ENCODE measurements at places on chromosomes 13 and 19.

DNA sequence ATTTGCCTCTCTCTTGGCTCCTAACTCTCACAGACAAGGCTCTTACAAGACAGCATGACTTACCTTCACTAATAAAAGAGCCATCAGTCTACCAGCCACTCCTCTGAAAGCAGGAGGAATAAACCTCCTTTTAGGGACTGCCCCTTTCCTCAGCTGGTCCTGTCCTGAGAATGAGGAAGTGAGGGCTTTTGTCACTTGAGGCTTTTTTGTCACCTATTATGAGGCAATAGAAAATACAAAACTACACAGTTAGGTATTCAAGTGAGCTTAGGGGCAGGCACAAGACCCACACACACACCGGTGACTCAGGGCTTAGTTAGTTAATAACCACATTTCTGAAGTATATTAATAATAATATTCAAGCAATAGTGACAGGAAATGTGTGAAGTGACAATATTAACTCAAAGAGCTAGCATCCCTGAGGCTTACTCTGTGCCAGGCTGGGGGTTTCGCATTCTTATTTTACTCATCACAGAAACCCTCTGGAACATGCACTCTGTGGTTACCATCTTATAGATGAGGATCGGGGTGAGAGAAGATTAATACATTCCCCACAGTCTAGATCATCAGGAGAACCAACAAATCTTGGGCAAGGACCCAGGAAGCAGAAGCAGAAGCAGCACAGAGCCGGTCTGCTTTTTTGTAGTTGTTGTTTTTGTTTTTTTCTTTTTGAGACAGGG lies 379.9 kb downstream of the LIG4 start:
- DNase-seq, result no peak

GRCh38 chr13:94936633-94937032 lies 224.3 kb upstream of the SOX21 start:
- no peak for DNase-seq

DNA sequence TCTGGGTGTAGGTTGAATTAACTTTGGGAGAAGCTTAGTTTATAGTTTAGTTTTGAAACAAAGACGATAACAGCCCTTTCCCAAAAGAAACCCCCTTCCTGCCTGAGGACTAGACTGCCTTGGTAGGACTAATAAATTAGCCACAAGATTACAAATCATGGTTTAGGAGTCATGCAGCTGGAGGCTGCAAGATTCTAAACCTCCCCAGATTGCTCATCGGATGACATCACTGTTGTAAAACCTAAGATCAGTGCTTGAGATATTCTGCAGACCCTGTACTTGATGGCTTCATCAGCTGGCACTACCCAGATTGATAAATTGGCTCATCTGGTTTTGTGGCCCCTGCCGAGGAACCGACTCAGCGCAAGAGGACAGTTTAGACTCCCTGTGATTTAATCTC lies 35.9 kb upstream of the MPHOSPH8 start:
- DNase-seq, result no peak

- DNase-seq, result no peak
Measured at GRCh38 chr19:49348305-49349189, 13.3 kb downstream of the CD37 start.

DNA sequence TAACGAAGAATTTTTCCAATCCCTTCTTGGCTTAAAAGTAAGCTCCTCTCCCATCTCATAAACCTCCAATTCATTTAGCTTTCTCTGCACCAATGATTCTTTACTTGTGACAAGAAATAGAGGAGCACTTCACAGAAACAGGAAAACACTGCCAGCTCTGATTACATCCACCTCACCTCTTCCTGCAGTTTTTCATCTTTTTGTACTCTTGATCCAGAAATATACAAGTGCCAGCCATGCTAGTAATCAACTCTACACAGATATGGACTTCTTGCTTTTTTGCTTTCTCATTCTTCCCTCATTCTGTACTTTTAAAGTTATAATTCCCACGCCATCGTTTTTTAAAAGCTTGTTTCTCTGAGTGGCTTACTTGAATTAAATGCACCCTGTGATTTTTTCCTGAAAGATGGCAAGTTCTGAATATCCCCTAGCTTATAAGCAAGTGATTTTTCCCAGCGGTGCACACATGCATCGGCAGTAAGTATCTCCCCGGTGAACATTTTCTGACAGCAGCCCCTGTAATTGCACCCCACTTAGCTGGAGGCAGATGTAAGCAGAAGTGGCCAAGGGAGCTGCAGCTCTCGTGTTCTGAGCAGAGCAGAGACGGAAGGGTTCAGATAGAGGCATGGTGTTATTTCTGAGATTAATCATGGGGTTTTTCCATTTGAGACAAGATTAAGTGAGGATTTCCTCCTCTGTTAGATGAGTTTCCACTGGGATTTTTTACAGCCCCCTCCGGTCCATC lies 340.7 kb downstream of the SLC7A1 start:
- no peak for DNase-seq

DNA sequence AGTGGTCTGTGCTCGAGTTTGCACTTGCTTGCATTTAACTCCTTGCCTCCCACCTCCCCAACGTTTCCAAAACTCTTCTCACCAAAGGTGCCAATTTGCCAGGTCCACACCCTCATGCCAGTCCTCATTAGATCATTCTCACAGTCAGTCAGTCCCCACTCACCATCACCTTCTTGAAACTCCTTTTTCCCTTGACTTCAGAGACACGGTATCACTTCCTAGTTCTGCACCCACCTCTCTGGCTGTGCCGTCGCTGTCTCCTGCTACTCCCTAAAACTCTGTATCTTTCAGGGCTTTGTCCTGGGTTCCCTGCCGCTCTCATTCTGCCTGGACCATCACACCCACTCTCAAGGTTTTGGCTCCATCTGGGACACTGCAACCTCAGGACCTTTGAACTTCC lies 19.6 kb downstream of the OLFM2 start:
- DNase-seq, result no peak

GRCh38 chr19:5205937-5206750 lies 134.5 kb downstream of the PTPRS start:
- no peak for DNase-seq

Data from hippocampal formation (tissue), 2 donors.